G401 (cell line): ENCODE measurements at places on chromosomes 2 and 18. TPM values are rescaled to one million over a fixed set of nuclear protein-coding genes. Genes with fewer than 3 reads are reported as not detected.

Gene CCDC102B
- 1.0 TPM in 1 of 2 replicates, not detected in the other for total RNA-seq

Gene ERFE
- 5.1 and 9.4 TPM in 2 replicates for total RNA-seq

Gene TMEM163
- total RNA-seq: not detected in 2 replicates

Gene ATP5MC3
- 213 and 260 TPM in 2 replicates for total RNA-seq

Gene TTR
- not detected in 2 replicates for total RNA-seq

Gene MC5R
- not detected in 2 replicates for total RNA-seq

Gene PGAP1
- 1.9 and 3.1 TPM in 2 replicates for total RNA-seq

Gene SKA1
- total RNA-seq: 16.7 and 32.6 TPM in 2 replicates

Gene NTSR2
- total RNA-seq: not detected in 2 replicates

Gene PLCD4
- total RNA-seq: 1.2 and 1.3 TPM in 2 replicates

Gene BCL2L11
- total RNA-seq: 2.4 and 9.7 TPM in 2 replicates

Gene HOXD12
- not detected in 2 replicates for total RNA-seq
